ENCODE measurements at places on chromosomes 6 and 20.
A peak's percentile ranks its signal among the peaks of the same experiment; 100 is the strongest.

DNA sequence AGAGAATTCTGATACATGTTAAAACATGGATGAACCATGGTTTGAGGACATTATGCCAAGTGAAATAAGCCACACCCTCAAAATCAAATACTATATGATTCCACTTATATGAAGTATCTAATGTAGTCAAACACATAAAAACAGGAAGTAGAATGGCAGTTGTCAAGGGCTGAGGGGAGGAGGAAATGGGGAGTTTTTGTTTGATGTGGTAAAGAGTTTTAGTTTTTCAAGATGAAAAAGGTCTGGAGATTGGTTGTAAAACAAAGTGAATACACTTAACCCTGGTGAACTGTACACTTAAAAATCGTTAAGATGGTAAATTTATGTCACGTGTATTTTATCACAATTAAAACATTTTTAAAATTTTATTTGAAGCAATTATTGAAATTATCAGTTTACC, 127.4 kb upstream of the GRIK2 start:
- DNase-seq, result no peak

DNA sequence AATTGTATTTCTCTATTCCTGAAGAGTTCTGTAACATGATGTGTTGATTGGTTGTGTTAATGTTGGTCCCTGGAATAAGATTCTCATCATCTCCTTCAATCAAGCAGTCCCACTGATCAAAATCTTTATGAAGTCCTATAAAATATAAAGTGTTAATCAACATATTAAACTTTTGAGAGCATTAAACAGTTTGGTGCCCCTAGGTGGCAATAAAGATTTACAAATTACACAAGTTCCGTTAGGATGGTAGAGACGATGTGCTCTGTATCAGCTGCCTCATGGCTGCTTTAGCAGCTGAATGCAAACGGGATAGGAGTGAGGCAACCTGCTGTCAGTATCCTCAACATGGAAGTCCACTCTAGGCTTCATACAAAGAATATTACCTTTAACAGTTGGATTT, 16.9 kb downstream of the TDRD6 start:
- no peak for DNase-seq

- DNase-seq, result no peak
Observed at GRCh38 chr6:151075527-151075926, 164.2 kb upstream of the AKAP12 start.

GRCh38 chr20:5160882-5161281, 34.1 kb downstream of the CDS2 start:
- no peak for DNase-seq

- DNase-seq, result no peak
Observed at GRCh38 chr6:34249469-34250261, 859 bp upstream of the SMIM29 start.

DNA sequence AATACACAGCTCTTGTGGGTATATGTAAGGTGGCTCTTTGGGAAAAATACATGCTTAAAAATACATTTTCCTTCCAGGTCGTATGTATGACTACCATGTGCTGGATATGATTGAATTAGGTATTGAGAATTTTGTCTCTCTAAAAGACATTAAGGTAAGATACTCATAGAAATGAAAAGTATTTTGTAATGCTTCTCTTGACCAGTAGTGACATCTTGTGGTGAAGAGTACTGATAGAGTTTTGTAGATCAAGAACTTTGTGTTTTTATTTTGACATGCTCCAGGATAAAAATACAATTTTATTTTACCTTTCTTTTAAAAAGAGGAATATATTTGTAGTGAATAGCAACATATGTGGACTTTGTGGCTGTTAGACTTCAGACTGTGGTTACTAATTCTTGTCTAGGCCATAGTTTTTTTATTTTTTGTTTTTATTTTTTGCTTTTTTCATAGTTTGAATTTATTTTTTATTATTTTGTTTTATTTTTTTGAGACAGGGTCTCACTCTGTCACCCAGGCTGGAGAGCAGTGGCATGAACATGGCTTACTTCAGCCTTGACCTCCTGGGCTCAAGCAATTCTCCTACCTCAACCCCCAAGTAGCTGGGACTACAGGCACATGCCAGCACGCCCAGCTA, 17.9 kb downstream of the RPF2 start:
- peak; percentile 40 for DNase-seq

- no peak for DNase-seq
Observed at GRCh38 chr6:27260836-27261375, 13.4 kb downstream of the PRSS16 start.

DNA sequence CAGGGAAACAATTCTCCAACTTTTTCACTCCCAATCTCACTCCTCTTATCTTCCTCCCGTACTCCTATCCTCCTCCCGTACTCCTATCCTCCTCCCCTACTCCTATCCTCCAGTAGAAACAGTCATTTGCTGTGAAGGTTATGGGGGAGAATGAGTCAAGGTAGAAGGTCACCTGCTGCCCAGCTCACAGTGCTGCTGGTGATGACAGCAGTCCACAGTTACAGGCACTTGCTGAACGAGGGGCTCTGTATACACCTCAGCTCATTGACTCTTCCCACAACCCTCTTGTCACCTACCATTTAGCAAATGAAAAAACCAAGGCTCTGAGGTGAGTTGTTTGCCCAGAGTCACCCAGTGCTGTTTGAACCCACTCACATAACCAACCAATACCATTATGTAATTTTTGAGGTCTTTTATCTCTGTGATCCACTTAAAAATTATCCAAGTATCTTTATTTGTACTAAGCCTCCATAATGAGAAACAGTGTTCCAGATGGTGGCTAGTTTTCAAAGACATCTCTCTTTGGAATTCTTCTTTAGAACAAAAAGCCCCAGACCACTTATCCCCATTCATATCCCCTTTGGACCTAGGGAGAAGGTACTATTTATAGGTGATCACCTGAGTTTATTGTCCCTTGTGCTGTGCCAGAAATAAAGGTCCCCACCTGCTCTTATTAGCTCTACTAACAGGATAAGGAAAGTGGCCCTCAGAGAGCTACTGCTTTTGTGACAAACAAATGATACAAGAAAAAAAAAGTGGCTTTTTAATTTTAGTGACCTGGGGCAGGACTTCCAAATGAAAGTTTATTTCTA, 53.2 kb downstream of the PTPN1 start:
- no peak for DNase-seq

DNA sequence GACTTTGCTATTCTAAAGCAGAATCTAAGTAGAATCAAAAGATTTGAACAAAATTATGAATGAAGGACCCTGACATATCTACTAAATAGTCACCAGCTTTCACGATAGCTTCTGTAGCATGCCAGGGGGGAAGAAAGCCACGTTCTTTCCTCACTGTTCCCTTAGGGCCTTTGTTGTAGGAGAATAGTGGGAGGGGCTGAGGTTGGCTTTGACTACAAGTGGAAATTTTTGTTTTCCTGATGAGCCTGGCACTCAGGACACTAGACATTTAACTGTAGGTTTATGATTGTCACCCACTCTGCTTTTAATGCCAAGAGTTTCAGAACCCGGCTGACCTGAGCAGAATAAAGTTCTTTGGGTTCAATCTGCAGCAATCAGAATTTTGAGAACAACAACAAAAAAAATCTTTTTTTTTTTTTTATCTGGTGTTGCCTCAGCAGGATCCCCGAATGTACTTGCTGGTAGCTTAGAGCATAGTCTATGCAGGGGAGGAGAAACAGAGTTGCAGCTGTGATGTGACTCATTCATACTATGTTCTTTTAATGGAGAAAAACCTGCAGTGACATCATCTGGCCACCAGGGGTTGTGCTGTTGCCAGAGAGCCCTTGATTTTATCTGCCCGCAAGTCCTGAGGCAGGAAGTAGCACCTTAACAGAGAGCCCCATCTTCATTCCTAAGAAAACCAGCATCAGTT, 38.5 kb downstream of the TPD52L1 start:
- DNase-seq, result peak; percentile 78

DNA sequence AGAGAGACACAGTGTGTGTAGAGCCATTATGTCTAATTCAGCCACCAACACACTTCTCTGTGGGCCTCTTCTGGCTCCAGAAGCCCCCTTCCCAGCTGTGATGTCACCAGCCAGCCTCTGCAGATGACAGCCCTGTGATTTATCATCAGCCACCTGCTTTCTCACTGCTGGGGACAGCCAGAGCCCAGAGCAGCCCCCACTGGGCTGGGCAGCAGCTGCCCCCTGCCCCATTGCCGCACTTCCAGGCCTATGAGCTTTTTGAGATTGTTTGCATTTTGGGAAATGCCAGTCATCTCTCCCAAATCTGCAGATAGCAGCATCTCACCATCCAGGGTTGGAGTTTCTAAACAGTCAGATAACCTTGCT, 21.9 kb upstream of the STX16 start:
- no peak for DNase-seq

Measured in AG08395 (cell line).